A172 (cell line): ENCODE measurements at places on chromosomes 3 and 15.

DNA sequence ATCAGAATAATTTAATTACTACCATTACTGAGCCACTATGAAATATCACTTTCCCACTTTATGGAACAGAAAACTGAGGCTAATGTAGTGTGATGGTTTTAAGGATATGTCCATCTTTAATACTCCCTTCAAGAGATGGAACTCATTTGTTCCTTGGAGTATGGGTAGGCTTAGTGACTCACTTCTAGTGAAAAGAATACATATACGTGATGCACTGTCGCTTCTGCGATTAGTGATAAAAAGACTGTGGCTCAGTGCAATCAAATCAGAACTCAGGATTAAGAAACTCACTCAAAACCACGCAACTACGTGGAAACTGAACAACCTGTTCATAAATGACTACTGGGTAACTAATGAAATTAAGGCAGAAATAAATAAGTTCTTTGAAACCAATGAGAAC lies 216.6 kb downstream of the SUCLG2 start:
- no peak for DNase-seq

GRCh38 chr15:31732726-31733125 lies 297.6 kb upstream of the CHRNA7 start:
- DNase-seq, result no peak

GRCh38 chr15:91967935-91968606 lies 114.6 kb downstream of the SLCO3A1 start:
- DNase-seq, result peak; percentile 56

DNA sequence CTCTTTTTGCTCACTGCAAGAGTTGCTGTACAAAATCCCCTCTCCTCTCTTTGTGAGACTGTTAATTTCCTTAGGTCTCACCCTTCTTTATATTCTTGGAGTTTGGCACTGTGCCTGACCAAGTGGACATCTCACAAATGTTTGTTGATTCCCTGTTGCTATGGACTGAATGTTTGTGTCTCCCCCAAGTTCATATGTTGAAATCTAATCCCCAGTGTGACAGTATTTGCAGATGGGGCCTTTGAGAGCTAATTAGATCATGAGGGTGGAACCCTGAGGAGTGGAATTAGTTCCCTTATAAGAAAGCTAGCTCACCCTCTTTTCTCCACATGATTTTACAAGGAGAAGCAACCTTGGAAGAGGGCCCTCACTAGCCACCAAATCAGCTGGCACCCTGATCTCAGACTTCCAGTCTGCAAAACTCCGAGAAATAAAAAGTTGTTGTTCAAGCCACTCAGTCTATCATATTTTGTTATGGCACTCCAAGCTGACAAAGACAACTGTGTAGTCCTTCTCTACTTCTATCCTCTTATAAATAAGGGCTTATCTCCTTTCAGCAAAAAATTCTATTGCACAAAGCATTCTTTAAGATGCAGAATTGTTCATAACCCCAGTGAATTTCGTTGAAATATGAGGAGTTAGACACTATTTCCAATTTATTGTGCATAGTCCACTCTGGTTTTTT lies 65.5 kb upstream of the NPHP3 start:
- DNase-seq, result no peak

GRCh38 chr15:59828263-59828662 lies 139.1 kb upstream of the BNIP2 start:
- DNase-seq, result no peak

DNA sequence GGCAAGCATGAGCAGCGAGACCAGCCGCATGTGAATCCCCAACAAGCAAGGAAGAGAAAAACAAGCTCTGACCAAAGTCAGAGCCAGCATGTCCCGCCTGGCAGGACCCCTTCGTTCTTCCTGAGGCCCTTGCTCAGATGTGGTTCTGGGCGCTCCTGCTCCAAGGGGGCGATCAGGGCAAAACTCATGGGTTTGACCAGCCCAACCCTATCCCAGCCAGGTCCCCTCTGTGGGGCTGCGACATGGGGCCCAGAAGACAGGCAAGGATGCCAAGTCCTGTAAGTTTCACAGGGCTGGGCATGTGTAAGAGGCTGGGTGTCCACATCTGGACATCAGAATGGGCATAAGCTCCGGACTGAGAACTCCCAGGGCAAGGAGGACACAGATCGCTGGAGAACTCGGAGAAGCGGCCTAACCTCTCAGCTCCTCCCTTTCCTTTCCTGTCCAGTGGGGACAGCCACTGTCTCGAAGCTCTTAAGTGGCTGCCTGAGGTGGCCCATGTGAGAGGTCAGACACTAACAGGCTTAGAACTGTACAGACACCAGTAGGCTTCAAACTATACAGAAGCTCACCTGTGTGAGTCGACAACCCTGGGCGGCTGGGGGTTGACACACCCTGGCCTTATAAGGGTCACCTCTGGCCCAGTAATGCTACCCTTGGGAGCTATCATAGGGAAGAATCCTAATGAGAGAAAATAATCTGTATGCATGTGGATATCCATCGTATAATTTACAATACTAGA lies 48.9 kb downstream of the XXYLT1 start:
- no peak for DNase-seq

DNA sequence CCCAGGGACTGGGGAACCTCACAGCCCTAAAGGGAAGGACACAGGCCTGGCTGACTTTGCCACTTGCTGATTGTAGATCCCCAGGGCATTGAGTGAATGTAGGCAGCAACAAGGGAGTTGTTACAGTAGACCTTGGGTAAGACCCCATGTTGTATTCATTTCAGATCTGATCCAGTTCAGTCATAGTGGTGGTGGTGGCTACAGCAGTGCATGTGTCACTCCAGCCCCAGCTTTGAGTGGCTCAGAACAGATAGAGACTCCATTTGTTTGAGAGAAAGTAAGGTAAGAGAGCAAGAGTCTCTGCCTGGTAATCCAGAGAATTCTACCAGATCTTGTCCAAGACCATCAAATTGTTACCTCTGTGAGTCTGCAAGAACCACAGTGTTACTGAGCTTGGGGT lies 278.7 kb upstream of the SATB1 start:
- no peak for DNase-seq

DNA sequence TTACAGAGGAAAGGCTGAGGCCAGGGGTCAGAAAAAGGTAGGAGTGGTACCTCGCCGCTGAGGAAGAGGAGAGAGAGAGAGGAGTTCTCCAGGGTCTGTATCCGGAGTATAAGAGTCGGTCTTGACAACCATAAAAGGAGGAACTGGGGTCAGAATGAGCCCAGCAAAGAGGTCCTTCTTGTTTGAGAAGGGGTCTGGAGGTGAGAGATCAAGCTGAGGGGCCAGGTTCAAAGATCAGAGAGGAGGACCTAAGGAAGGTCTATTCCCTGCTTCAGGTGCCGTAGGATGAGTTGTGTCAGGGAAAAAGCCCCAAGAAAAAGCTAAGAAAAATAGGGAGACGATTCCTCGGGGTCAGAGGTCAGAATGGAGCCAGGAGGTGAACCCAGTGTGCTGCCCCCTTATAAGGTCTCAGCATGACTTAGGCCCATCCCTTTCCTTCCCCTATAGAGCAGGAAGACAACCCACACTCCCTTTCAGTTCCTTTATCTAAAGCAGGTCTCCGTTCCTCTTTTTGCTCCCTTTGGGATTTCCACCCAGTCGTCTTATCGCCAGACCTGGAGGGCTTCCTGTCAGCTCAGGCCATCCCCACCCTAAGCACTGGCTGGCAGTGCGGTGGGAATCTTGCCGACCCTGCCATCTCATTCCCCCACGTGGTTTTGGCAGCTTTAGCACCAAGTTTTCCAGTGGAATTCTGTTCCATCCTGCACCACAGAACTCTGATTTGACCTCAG lies 651 bp downstream of the MTMR14 start:
- no peak for DNase-seq

DNA sequence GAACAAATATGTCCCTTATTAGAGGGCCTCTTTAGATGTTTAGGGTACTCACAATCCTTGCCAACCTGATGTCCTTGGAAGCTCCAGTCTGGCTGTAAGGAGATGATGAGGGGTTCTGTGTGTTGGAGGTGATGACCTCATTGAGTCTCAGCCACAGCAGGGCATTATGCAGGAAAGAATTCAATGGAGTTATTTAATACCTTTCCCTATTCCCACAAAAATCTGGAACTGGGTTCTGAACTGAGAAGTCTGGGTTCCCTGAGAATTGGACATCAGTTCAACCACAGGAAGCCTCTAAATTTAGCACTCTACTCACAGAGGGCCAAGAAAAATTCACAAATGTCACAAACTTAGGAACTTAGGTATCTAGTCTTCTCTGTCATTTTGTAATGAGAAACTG lies 36.9 kb downstream of the SLC35A5 start:
- no peak for DNase-seq

- no peak for DNase-seq
Measured at GRCh38 chr3:106850437-106850836, 526.8 kb upstream of the CCDC54 start.

- peak; percentile 56 for DNase-seq
Measured at GRCh38 chr3:141644931-141645330, 93.2 kb upstream of the RNF7 start.

DNA sequence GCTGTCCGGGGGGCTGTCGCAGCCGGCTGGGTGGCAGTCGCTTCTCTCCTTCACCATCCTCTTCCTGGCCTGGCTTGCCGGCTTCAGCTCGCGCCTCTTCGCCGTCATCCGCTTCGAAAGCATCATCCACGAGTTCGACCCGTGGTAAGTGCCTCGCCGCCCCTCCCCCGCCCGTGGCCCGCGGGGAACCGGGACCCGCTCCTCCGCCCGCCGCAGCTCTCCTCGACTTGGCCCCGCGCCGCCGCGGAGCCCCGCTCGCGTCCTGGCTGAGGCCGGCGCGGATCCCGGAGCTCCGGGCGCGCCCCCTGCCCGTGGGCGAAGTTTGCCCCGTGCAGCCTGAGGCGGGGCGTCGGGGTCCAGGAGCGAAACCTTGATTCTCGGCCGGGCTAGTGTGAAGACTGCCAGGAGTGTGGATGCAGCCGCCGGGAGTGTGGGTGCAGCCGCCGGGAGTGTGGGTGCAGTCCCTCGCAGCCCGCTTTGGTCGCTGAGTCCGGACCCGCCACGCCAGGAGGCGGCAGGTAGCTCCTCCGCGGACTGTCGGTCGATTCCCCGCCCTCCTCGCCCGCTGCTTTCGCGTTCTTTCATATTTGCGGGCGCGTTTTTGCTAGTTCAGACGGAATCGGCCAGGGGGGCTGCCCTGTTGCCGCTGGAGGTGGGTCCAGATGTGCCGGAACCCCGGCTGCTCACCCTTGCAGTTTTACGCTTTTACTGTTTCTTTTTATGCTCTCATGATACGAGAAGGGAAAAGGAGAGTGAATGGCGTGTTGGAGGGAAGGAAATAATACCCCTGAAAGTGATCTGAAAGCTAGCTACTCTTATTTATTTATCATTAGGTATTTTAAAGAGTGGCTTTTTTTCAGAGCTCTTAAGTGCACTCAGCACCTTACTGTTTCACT lies 692 bp downstream of the STT3B start:
- DNase-seq, result no peak

GRCh38 chr3:61608711-61609110 lies 47.3 kb downstream of the PTPRG start:
- no peak for DNase-seq

DNA sequence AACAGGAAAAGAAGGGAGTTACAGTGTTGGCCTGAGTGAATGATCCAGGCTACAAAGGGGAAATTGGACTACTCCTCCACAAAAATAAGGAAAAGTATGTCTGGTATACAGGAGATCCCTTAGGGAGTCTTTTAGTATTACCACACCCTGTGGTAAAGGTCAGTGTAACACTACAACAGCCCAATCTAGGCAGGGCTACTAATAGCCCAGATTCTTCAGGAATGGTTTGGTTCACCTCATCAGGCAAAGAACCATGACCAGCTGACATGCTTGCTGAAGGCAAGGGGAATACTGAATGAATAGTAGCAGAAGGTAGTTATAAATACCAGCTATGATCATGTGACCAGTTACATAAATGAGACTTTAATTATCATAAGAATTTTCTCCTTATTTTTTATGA lies 372.6 kb upstream of the ATP11B start:
- no peak for DNase-seq

DNA sequence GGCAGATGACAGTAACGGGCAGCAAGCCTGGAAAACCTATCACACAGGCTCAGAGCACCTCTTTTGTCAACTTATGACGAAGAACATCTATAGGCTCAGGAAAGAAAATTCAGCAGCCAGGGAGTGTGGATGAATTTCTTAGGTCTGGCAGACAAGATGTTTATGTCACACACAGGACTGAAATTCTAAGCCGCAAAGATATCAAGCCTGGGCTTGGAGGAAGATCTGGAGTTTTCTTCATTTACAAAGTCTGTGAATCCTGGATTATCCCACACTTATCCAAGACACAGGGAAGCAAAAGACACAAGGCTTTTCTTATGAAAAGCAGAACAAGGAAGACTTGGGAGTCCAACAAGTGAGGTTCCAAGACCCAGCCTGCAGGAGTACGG lies 23.4 kb upstream of the CHCHD6 start:
- DNase-seq, result no peak

- no peak for DNase-seq
Measured at GRCh38 chr15:67833710-67834511, 5.9 kb downstream of the RNU6-1 start.

GRCh38 chr3:121752261-121752660 lies 2.7 kb upstream of the GOLGB1 start:
- no peak for DNase-seq

- peak; percentile 50 for DNase-seq
Measured at GRCh38 chr3:114827495-114827894, 319.6 kb downstream of the ZBTB20 start.

DNA sequence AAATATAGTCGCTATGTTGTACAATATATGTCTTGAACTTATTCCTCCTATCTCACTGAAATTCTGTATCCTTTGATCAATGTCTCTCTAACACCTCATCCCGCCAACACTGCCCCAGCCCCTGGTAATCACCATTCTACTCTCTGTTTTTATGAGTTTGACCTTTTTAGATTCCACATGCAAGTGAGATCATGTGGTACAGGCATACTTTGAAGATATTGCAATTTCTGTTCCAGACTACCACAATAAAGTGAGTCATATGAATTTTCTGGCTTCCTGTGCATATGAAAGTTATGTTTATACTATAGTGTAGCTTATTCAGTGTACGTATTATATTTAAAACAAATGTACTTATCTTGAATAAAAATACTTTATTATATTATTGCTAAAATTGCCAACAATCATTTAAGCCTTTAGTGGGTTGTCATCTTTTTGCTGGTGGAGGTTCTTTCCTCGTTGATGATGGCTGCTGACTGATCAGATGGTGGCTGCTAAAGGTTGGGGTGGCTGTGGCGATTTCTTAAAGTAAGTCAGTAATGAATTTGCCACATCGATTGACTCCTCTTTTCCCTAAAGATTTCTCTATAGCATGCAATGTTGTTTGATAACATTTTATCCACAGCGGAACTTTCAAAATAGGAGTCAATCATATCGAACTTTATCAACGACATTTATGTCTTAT lies 257.2 kb downstream of the NFKBIZ start:
- DNase-seq, result peak; percentile 14

GRCh38 chr3:56413911-56414310 lies 54.4 kb downstream of the ERC2 start:
- DNase-seq, result no peak

- DNase-seq, result peak; percentile 24
Measured at GRCh38 chr3:181549266-181549665, 162.5 kb upstream of the SOX2 start.

- DNase-seq, result no peak
Measured at GRCh38 chr15:51493892-51494291, 128.7 kb downstream of the DMXL2 start.

- DNase-seq, result peak; percentile 13
Measured at GRCh38 chr15:70597056-70597603, 166.2 kb downstream of the UACA start.
